ENCODE measurements at places on chromosomes 5 and 9.

DNA sequence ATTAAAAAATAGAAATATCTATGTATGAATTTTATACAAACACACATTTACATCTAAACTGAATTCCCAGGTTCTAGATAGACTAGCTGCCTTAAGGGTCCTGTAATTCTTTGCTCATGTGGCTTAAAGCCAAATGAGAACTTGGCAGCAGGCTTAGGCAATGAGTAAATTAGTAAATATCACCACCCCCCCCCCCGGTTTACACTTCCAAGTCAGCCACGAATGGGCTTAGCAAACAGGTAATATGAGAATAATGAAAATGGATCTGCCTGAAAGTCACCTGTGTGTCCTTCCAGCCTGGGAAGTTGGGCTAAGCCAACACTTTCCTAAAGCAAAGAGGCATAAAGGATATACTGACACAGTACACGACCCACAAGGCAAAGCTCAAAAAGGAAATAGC is 108.6 kb downstream of the KLHL3 start:
- DNase-seq: no peak

DNA sequence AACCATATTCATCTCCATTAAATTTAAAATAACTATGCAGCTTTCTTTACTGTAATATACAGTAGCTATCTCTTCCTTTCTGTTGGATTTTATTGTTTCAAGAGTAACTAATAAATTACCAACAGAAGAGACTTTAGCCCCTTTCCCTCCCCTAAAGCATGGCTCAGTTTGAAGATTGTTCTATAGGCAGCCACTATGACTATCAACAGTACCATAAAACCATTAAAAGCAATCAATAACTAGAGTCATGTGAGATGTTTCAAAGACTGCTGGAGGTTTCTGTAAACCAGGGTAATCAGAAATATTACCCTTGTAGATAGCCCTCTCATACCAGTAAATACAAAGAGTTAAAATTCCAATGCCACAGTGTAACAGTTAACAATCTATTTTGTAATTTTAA is 73.0 kb downstream of the TMEM161B start:
- no peak for DNase-seq

GRCh38 chr5:19002111-19002510 is 985.9 kb downstream of the CDH18 start:
- no peak for DNase-seq

- no peak for DNase-seq
Observed at GRCh38 chr9:127967151-127967809, 13.5 kb downstream of the EEIG1 start.

GRCh38 chr9:104907278-104907951 is 20.5 kb downstream of the ABCA1 start:
- no peak for DNase-seq

DNA sequence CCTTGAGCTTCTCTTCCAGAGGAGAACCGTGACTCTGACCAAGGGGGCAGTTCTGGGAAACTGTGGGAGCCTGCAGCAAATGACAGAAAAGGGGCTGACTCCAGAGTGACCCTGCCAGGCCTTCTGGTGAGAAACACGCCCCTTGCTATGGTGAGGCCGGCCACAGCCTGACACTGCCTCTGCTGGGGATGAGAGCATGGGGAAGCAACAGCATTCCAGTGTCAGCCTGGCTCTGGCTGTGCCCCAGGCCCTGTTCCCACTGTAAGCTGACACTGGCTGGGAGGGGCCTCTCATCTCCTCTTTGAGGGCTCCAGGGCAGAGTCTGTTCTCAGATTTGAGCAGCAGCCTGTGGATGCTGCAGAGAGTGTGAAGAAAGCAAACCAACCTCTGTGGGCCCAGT is 180.0 kb upstream of the IL12B start:
- no peak for DNase-seq

DNA sequence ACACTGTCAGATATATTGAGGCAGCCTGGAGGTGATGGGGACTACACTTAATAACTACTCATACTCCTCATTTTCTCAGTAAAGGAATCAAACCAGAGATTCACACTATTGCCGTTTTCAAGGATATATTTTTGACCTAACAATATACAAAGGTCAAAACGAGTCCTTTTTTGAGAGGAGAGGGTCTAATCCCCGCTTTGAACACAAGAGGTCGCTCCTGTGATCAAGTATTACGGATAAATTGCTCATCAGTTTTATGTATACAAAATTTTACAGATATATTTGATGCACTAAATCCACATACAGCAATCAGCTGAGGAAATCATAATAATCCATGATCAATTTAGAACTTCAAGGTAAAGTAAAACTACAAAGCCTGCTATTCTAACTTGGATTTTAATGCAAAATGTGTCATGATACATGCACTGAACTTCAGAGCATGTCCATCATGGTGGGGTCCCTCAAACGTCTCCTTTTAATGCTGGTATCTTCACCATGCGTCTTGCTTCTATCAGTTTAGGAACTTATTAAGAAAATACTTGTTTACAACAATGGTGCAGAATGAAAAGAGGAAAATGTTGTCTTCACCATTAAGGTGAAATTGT is 2.5 kb upstream of the ISL1 start:
- no peak for DNase-seq

Data from globus pallidus (tissue), 1 donor.